SK-N-MC (cell line): ENCODE measurements at places on chromosomes 1 and 21.

GRCh38 chr1:226209307-226210059 is 14.0 kb upstream of the MIXL1 start:
- no peak for DNase-seq

DNA sequence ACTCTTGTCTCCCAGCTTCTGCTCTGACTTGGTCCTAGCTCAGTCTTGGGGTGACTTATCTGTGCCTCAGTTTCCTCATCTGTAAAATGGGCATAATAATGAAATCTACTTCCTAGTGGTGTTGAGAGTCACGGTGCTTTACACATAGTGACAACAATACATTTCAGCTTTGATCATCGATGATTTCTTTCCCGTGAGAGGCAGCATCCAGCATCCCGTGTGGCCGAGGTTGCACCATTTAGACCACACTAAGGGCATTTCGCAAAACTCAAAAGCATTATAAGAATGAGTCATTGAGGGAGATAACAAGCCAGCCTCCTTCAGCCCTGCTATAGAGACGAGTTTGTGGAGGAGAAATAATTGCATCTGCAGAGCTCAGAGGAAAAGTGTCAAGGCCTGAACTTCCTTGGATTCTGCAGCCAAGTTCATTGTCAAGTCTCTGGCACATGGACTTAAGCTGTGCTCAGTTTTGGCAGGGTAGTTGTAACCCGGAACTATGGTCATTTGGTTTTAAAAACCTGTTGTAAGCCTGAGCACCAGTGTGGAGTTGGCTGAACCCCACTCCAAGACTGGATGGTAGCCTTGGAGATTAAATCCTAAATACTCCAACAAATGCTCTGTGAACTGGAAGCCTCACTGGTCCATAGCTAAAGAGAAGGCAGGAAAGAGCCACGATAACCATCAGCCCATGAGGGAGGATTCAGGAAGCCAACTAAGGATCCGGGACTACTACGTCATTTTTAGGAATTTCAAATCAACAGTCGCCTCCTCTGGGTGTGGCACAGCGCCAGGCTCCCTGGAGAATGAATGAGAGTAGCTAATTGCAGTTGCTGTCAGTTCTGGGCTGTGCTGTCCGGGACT is 64.2 kb downstream of the TCP10L start:
- DNase-seq, result no peak

DNA sequence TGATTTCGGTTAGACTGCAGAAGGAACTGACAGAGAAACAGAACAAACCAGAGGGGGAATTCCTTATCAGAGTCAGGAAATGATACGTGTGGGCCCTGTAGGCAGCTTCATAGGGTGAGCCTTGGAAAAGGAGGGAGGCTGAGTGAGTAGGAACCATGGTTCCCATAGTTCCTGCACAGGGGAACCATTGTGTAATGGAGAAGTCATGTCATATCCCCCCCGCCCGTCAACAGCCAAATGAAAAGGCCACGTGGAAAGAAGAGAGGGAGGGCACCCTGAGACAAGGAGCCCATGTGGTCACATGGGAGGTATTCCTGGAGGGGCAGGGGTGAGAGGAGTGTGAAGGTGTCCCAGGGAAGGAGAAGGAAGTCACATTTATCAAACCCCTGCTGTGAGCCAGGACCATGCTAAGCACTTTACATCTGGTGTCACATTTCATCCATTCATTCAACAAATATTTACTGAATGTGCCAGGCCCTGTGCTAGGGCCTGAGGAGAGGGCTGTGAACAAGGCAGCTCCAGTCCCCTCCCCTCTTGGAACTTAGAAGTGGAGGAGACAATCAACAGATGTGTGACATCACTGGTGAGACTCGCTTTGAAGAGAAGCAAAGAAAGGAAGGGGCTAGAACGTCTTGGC is 15.7 kb upstream of the FGR start:
- no peak for DNase-seq

- DNase-seq, result no peak
Measured at GRCh38 chr1:114130213-114130612, 23.5 kb downstream of the SYT6 start.

DNA sequence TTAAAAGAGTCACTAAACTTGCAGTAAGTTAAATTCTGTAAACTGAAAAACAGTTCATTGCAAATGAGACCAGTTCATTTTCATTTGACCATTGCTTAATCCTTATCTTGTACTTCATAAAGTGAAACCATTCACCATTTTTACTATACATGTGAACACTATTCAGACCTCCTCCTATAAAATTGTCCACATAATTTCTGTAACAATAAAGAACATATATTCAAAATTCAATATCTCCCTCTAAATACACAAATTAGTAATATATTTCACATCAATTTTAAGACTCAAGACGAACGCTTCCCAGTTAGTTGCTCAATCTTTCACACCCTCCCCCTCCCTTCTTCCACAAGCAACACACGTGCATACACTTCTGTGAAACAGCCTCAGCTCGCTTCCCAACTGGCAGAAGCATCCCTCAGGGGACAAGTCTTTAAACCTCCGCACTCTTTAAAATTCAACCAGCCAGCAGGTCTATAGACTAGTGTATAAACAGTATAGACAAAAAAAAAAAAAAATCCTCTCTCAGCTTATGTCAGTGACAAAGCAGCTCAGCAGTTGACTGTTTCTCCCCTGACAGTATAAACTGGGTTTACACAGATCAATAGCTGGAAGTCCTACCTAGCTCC is 99.6 kb downstream of the DENND1B start:
- DNase-seq, result peak; percentile 78

- DNase-seq, result no peak
Measured at GRCh38 chr1:40385437-40386358, 12.2 kb downstream of the SMAP2 start.

DNA sequence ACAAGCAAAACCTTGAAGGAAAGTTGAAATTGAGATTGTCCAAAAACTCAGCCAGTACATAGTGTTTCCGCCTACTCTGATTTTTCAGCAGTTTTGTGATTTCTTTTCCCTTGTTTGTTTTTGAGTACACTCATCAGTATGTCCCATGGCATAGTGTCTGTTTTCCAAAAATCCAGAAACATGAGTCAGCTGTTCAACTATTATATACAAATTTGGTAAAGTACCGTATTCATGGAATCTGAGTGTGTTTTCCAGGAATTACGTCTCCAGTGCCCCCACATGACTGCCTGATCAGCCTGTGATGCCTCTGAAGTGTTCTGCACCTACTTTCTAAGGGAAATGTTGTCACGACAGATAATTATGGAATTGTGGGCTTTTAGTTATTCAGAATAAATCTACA is 186.8 kb downstream of the LTN1 start:
- DNase-seq, result no peak

DNA sequence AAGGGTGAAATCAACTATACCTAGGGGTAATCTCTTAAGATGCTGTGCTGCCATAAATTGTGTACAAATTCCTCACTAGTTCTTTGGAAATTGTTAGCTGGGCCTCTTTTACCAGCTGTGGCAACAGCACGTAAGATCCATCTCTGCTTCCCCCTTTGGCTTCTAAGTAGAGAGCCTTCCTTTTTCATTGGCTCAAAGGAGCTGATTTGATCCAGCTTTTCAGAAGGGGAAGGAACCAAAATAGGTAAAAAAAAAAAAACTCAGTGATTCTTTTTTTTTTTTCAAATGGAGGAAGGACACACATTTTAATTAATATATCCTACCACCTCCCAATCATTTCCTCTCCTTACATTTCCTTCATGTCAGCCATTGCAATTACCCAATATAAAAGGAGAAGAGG is 4.0 kb upstream of the RCAN1 start:
- no peak for DNase-seq

- no peak for DNase-seq
Measured at GRCh38 chr1:169495046-169495775, 9.5 kb upstream of the SLC19A2 start.

DNA sequence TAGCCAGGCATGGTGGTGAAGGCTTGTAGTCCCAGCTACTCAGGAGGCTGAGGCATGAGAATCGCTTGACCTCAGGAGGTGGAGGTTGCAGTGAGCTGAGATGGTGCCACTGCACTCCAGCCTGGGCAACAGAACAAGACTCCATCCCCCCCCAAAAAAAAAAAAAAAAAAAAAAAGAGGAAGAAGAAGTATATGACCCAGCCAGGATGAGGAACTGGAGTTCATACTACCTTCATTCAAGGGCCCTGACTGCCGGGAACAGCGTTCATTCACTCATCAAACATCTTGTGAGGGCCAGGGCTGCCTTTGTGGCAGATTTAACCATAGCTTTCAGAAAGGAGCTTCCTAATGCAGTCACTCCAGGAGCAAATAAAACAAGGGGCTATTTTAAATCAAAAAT is 127.6 kb downstream of the MRPS6 start:
- DNase-seq, result no peak

GRCh38 chr21:39834543-39834942 is 32.7 kb upstream of the PCP4 start:
- DNase-seq, result no peak
